Fibroblast of lung (primary cell): ENCODE measurements at places on chromosomes 5 and 9. TPM values are rescaled to one million over a fixed set of nuclear protein-coding genes. Genes with fewer than 3 reads are reported as not detected.

- no peak for DNase-seq
Observed at GRCh38 chr9:121302786-121303185, 34.8 kb downstream of the GSN start.

DNA sequence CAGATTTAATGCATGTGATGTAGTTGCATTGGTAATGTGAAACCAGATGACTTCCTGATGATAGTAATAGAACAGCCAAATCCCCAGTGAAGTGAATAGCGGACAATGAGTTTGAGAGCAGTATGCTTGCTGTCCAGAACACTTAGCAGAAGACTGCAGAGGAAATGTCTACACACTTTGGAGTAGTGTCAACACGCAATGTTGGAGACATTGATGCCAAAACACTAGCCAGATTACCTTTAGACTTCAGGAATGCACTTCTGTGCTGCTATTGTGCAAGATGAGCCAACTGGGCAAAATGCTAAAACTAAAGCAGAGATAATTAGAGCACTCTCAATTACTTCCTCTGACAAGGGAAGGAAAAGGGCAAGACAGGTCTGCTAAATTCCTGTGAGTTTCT is 176.7 kb downstream of the PRDM9 start:
- DNase-seq = no peak

DNA sequence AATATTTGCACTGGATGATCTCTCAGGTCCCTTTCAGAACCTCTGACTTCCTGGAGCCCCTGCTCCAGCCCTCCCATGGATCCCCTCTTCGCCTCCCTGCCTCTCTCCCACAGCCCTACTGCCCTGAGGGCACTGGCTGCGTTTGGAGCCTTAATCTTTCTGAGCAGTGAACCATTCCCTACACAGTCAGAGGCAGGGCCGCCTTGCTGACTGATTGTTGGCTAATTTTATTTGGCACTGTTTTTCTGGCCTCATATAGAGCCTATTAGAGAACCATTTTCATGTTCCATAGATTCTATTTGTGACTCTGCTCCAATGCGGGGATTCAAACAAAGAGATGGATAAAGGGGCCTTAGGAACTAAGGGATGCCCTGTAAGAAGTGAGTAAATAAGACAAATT is 91.1 kb downstream of the BRINP1 start:
- DNase-seq = no peak

EIF4E1B gene
- total RNA-seq = not detected in 2 replicates

NRARP gene
- total RNA-seq = under 0.01 TPM in 1 of 2 replicates, not detected in the other
